Anterior cingulate cortex (tissue), 58 donors: ENCODE measurements at places on chromosomes 6 and 20.

- no peak for DNase-seq
Observed at GRCh38 chr20:10402938-10403608, 30.9 kb downstream of the MKKS start.

GRCh38 chr6:159969921-159970320 lies 1.0 kb downstream of the IGF2R start:
- peak; percentile 25 for DNase-seq

DNA sequence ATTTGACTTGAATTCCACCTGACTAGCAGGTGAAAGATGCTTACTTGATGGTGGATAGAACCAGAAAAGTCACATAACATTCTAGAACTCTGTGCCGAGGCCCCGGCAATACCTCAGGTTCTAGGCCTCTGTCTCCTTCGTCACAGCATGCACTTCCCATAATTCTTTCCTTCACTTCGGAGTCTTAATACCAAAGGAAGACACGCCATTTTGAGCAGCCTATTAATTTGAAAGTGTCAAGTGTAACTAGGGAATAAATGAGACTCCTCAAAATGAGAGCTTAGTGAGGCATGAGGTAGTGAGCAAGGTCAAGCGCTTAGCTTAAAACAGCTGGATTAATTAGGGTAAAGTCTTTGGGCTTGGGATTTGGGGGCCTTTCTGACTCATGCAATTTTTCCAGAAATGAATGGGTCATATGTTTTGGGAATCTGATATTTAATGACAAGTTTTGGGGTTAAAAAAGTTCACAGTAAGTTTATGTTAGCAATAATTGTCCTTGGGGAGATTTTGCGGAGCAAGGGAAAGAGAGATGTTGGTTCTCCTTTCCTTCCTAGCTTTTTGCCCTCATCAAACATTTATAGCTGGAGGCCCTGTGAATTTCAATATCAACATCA lies 29.1 kb upstream of the SGK1 start:
- no peak for DNase-seq

- DNase-seq, result no peak
Observed at GRCh38 chr6:82767037-82767436, 298.6 kb downstream of the UBE3D start.

DNA sequence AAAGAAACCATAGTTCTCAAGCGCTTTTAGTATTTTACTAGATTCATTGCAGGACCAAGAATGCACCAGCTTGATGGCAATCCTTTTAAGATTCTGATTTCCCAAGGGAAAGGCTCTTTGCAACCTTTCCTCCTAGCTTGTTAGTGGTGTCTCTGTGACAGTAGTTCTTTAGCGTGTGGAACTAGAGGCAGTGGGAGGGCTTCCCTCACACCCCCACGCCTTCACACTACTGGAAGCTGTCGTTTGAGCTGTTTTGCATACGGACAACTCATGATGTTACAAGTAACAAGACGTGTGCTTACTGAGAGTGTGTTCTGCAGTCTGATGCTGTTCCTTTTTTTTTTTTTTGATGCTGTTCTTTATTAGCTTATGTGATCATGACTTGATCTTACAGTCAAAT lies 34.1 kb downstream of the EYA4 start:
- no peak for DNase-seq

- DNase-seq, result no peak
Observed at GRCh38 chr6:90044833-90045381, 150.6 kb downstream of the GJA10 start.

DNA sequence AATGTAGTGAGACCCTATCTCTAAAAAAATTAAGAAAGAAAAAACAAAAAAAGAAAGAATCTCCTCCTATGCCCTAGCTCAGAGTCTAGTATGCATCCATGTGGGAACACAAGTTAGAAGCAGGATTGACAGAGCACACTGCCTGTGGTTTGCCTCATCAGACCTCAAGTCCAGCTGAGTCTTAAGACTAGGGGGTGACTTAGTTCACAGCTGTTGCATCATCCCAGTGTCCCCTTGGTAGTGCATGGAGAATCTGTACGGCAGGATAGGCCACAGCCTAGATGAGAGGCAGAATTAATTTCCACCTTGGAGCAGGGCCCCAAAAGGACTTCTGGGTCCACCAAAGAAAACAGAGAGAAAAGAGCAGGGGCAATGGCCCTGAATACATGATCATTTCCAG lies 13.7 kb downstream of the PNPLA1 start:
- DNase-seq, result no peak

DNA sequence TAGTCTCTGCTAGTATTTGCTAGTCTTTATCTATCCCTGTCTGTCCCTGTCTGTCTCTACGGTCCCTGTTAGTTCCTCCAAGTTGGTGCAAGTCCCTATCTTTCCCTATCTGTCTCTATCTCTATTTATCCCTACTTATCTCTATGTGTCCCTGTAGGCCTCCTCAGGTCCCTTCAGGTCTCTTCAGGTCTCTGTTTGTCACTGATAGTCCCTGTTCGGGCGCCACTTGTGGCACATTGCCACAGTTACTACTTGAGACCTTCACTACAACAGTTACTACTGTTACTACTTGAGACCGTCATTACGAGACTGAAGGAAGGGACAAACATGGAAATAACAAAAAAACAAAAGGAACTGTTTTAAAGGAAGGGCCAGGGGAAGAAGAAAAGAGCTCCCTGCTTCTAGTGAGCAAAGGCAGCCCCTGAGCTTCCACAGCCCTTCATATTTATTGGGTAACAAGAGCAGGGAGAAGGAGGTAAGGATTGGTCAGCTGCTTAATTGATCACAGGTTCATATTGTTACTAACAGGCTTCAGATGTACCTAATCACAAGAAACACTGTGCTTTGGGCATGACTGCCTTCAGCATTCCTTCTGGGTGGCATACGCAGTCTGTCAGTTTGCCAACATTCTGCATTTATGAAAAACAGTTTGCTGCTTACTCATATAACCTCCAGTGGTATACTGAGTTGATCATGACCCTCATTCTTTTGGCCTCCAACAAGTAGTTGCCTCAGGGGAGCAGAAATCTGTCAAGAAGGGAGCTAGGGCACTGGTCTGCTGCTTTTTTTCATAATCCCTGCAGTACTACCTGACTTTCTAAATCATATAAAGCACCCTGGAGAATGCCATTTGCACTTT lies 8.4 kb downstream of the EPB41L2 start:
- no peak for DNase-seq

DNA sequence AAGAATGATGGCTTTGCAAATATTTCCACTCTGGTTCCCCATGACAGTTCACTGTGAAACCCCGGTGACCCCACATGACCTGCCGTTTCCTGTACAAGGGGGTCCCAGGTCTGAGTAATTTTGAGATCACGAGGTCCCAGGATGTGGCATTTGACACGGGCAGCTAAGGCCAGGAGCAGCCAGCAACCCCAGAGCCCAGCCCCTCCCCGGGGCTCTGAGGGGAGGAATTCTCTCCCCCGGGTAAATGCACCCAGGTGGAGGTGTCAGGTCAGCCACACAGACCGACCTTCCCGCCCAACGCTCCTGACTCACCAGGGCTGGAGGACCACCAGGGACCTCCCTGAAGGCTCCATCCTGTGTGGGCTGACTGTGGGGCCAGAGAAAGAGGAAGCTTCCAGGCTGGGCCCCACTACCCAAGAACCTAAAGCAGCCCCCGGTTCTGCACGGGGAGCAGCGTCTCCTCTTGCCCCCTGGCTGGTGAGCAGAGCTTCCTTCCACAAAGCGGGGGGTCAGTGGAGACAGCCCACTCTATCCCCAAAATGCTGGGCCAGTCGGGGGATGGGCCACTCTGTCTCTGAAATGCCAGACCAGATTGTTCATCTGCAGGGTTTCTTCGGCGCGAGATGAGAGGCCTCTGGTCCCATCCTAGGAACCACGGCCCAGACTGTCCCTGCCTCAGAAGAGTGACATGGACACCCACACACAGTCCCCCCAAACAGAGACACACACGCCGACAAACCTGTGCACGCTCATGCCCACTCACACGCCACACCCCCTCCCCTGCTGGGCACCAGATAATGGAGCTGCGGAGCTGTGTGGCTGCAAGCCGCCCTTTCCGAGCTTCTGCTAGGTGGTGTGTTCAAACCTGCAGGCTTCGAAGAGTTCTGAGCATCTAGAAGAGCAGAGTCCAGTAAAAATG lies 23.4 kb upstream of the SLCO4A1 start:
- no peak for DNase-seq

- DNase-seq, result no peak
Observed at GRCh38 chr6:97113170-97113569, 169.8 kb downstream of the MMS22L start.

GRCh38 chr20:46438156-46438750 lies 31.8 kb upstream of the ELMO2 start:
- peak; percentile 46 for DNase-seq

GRCh38 chr6:39453241-39453640 lies 130.7 kb upstream of the KCNK16 start:
- no peak for DNase-seq

DNA sequence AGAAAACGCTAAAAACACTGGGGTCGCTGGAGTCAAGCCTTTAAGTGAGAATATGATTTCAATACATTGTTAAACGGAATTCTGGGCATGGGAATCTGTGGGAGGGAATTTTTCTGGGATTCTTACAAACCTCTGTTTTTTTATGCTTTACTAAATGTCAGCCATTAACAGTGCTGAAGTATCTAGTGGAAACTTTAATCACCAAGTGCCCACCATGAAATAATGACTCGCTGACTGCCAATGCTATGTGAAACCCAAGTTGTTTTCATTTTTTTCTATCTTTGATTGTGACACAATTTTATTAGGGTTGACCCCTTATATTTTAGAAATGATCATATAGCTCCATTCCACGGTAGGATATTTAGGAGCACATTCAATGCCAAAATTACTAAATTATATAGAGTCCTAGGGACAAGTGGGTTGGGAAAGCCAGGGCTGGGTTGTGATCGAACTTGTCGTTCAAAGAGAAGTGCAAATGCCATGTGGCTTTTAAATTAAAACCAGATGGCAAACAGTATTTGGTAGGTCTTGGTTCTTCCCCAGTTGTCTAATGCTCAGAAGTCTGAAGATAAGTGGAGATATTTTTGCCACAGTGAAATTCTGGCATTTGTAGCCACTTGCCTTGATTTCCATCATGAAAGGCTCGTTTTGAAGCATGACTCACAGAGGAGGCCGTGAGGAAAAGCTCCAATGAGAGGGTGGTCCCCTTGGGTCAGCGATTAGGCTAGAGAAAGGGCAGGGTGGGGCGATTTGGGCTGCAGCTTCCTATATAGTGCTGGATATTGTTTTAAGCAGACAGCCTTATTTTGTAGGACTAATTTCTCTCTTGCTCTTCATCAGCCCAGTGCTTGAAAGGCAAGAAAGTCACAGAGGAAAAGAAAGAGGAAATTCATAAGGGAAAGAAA lies 254.4 kb upstream of the JAG1 start:
- DNase-seq, result no peak

DNA sequence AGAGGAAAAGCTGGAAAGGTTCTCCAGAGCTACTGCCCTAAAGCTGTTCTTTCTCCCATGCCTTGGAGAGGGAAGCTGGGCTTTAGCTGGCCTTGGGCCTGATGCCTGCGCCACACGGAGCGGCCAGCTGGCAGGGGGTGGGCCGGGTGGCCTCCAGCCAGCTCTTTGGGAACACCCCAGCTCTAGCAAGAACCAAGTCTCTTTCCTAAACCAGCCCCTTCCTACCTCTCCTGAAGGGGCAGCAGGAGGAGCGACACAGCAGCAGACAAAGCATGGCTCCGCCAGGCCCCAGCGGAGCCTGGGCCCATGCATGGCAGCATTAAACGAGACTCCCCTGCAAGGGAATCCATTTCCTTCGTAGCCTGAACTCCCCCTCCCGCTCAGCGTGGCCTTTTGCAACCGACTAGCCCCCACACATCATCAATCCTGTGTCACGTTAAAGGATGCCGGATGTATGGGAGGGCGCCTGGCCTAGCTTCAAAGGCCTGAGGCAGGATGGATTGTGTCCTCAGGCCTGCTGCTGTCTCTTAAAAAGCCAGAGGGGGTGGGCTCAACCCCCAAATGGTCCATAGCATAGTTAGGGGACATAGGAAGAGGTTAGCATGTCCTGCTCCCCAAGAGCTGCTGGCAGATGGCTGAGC lies 14.0 kb downstream of the MRPS18A start:
- peak; percentile 69 for DNase-seq

DNA sequence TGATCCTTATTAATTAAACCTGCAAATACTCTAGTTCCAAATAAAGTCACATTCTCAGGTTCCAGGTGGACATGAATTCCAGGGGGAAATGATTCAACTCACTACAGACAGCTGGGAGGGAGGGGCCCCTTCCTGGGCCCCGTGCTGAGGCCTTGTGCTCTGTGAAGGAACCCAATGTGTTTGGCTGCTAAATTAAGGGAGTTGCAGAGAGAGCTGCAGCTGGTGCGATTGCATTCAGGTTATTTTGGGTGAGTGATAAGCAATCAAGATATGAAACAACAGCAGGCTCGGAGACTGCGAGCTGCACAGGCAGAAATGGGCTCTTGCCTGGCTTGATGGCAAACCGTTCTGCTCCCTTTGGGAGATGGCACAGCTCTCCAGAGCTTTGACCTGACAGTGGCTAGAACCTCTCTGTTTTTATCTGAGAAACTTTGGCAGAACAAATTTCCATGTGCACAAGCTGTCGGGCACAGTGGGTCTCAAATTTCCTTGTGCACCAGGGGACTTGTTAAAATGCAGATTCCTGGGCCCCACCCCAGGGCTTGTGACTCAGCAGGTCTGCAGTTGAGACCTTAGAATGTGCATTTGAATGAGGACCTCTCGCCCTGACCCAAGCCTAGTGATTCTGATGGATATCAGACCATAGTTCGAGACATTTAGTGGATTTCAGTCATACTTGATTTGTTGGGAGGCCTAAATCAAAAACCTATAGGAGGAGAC lies 9.8 kb downstream of the MAPK13 start:
- DNase-seq, result no peak
